ENCODE measurements at places on chromosomes 12 and 14.

DNA sequence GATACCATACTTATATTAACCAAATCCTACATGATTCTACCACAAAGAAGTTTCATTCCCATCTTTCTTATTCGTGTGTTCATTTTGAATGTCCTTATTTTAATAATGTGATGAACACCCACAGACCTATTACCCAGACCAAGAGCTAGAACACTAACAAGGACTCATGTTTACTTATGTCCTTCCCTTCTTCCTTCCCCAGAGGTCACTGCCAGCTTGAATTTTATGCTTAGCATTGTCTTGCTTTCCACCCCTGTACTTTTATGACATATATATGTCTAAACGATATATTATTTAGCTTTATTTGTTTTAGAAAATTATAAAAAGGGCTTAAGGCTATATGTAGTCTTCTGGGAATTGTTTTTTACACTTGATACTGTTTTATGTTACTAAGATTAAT, 238.6 kb downstream of the LRIG3 start:
- DNase-seq: no peak

- no peak for DNase-seq
Measured at GRCh38 chr14:104333646-104334423, 195.4 kb downstream of the KIF26A start.

- DNase-seq: no peak
Measured at GRCh38 chr14:35353409-35354172, 51.0 kb downstream of the NFKBIA start.

DNA sequence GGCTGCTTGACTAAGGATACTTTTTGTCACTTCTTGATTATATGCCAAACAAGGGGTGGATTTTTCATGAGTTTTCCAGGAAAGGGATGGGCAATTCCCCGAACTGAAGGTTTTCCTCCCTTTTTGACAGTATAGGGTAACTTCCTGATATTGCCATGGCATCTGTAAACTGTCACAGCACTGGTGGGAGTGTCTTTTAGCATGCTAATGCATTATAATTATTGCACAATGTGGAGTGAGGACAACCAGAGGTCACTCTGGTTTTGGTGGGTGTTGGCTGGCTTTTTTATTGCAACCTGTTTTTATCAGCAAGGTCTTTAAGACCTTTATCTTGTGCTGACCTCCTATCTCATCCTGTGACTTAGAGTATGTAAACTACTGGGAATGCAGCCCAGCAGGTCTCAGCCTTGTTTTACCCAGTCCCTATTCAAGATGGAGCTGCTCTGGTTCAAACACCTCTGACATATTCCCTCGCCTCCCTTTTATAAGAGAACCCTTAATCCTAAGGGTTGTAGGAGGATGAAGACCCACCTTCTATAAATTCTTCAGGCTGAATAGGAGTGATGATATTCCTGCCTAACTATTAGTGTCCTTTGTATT, 471.2 kb downstream of the ATP23 start:
- no peak for DNase-seq

DNA sequence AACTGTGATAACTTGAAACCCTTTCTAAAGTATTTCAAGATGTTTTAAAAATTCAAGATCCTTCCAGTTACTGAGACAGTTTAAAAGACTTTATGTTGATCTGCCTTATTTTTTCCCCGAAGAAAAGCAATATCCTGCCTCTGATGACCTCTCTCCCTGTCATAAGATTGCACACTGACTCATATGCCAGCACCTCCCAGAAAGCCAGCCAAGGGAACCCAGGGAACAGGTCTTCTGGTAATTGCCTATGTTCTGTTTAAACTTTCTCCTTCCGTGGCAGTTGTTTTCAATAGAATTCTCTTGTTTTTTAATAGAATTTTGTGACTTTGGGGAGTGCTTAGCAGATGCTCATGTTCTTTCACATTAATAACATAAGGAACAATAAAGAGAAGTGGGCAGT, 300.2 kb upstream of the PRKD1 start:
- DNase-seq: no peak

DNA sequence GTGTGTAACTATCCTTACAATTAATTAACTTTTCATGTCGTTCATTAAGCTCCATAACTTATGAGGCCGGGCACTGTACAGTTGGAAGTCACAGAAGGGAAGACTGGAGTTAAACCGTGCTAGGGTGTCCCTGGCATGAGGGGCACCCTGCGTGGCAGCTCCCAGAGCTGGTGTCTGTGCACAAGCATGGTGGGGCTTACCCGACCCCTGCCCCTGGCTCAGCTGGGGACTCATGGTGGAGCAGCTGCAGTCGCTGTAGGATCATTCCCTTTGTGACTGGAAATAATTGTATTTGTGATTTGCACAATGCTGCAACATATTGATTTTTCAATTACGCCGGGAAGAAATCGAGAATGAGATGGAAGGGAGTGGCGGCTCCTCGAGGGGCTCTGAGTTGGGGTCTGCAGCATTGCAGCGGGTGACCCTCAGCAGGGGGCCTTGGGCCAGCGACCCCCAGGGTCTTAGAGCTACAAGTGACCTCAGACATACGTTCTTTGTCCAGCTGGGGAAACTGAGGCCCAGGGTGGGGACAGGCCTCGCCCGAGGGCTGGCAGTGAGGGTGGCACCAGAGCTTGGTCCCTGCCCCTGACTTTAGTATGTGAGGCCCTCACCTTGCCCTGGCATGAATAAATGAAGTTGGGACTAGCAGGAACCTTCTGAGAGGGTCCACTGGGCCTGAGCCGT, 125.4 kb downstream of the KIF26A start:
- DNase-seq: no peak

- DNase-seq: no peak
Measured at GRCh38 chr12:58939399-58940100, 19.2 kb upstream of the LRIG3 start.

DNA sequence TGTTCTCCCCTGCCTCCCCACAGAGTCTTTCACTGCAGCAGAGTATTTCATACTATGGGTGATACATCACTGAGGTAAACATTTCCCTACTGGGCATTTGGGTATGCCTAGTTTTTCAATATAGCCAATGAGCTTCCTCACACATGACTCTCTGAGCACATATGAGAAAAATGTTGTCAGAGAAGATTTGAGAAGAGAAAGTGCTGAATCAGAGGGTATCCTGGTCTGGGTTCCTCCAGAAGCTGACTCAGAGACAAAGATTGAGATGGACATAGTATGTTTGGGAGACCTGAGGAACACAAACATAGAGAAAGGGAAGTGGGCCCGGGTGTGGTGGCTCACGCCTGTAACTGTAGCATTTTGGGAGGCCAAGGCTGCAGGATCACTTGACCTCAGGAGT, 12.6 kb downstream of the SLC8B1 start:
- DNase-seq: no peak

DNA sequence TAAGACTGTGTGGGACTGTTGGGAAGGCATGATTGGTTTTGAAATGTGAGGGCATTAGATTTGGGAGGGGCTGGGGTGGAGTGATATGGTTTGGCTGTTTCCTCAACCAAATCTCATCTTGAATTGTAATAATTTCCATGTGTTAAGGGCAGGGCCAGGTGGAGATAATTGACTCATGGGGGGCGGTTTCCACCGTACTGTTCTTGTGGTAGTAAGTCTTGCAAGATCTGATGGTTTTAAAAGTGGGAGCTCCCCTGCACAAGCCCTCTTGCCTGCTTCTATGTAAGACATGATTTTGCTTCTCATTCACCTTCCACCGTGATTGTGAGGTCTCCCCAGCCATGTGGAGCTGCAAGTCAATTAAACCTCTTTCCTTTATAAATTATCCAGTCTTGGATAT, 76.6 kb upstream of the PPFIA2 start:
- DNase-seq: no peak

DNA sequence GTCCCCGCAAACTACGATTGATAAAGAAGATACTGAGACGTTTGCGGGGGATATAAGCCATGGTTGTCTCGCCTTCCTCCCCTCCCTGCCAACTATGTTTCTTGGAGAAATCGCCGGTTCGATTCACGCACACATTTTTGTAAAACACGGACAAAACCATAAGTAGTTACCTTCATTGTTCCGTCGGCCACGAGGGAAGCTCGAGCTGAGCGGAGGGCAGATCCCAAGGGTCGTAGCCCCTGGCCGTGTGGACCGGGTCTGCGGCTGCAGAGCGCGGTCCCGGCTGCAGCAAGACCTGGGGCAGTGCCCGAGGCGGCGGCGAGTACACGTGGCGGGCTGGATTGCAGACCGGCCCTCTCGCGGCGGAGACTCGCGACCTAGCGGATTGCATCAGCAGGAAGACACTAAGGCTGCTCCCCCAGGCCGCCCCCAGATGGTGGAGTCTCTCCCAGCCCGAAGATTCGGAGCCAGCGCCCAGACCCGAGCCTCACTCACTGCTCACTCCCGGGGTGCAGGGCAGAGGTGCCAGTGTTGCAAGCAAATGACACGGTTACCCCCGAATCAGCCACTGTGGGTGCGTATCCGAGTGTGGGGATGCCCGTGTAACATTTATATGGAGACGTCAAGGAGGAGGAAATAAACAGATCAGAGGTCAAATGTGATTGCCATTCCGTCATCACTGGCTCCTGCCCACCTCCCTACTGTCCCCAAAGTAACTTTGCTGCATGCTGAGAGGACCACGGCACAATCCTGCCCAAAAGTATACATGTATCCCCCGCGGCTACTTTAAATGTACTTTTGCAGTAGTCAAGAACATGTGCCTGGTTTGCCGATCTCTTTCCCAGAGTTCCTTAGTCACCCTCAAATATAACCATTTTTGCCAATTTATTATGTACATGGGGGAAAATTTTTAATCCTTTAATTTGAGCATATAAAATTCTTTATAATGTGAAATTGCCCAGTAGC, at the start of gene BCAT1:
TSS of gene BCAT1 (minus strand) at position 345 of the 966 bp plus-strand sequence. CDS start at position 176, 169 bp downstream.
- peak; percentile 82 for DNase-seq

- DNase-seq: no peak
Measured at GRCh38 chr12:67964456-67964855, 24.8 kb upstream of the IFNG-AS1 start.

GRCh38 chr14:92404018-92404417, 81.1 kb downstream of the SLC24A4 start:
- DNase-seq: no peak

DNA sequence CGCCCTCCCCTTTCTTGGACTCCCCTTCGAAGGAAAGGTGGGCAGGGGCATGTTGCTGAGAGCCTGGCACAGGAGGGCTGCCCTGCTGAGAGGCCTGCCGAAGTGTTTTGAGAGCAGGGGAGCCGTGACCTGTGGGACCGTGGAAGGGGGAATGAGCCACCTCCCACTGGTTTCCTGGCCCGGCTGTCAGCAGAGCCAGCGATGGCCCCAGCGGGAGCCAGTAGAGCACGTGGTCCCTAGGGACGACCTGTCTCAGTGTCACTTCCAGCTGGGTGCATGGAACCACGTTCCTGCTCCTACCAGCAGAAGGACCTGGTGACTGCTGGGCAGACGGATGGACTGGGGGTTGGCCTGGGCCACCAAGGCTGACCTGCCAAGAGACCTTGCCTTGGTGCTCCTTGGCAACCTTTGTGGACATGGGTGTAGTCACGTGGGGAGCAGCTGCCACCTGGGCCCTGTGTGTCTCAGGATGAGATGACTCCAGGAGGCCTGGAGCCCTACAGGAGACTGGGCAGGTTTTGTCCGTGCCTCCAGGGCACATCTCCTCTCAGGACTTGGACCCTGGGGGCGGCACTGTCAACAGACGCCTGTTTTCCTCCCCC, 34.6 kb downstream of the BEGAIN start:
- no peak for DNase-seq

- DNase-seq: no peak
Measured at GRCh38 chr14:103727313-103727980, 11.8 kb downstream of the ZFYVE21 start.

DNA sequence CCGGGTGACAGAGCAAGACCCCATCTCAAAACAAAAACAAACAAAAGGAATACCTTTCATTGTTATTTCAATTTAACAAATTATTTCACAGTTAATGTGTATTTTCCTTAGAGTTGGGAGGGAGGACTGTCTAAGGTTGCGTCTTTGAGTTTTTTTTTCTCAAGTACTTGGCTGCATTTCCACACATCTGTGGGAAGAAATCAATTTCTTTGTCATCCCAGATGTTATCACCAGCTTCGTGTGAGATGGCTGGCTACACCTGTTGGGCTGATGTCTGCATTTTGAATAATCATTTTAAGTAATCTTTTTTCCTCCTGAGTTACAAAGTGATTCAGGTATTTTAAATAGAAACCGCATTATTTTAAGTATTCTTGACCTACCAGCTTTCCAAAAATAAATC, 59.4 kb downstream of the EML1 start:
- DNase-seq: no peak

DNA sequence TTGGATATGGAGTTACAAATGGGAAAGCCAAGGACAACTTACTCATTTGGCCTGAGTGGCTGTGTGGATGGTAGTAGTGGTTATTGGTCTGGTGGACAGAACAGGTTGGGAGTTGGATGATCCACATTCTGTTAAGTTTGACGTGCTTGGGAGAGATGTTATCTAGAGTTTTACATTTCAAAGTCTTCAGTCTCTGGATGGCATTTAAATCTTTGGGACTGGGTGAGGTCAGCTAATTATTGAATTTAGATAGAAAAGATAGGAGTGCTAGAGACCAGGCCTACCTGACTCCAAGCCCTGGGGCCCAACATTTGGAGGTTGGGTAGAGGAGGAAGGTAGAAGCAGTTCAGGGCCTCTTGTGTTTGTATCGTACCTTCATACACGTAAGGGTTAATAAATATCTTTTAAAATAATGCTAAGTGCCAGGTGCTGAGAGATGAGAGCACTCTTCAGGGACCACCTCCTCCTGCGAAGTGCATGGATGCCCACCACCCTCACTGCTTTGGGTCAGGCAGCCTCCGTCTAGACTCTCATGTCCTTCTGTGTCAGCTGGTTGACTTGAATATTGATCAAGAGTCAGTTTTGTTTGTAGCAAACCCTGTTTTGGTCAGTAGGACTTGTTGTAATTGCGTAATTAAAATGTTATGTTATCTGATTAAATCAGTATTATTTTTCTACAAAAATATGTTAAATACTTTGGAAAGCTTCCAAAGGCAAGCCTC, 460.4 kb upstream of the RGS6 start:
- no peak for DNase-seq

DNA sequence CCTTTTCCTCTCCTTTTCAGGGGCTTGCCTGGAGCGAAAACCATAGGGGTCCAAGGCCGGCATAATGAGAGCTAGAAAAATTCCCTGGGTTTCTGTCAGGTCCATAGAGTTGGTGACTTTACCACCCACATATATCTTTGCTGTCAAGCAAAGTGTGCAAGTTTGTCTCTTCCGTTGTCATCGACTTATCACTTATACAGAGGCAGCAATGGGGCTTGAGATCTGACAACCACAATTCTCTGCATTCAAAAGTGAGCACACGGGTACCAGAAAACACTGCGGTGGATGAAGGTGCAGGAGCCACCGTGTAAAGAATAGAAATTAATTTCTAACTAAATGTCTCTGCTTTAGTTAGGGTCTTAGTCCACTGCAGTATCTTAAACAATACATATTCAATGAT, 162.3 kb downstream of the DAD1 start:
- DNase-seq: no peak

DNA sequence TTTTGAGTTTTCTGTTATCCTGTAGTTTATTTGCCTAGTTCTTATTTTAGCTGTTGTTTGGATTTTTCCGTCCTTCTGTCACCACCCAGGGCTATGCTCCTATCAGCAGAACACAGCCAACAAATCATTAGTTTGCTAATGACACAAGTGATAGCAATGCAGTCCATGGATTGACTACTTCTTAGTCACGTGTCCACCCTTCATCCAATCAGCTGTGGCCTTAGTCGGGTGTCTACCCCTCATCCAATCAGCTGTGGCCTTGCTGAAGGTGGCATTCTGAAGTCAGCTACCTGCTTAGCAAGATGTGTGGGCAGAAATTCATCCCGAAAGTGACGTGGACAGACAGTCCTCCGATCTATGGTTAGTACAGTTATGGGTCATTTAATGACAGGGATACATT, 182.3 kb downstream of the GALC start:
- DNase-seq: no peak

GRCh38 chr14:89137526-89138163, 279.4 kb downstream of the FOXN3 start:
- no peak for DNase-seq

Data from nephron progenitor cell (in vitro differentiated cells).